Activated effector memory CD4-positive, alpha-beta T cell treated with Interleukin-2 at 50 U/mL for 16 hours (primary cell): ENCODE measurements at places on chromosomes 3 and 15.

GRCh38 chr3:195227871-195228270, 43.1 kb downstream of the XXYLT1 start:
- DNase-seq, result no peak

DNA sequence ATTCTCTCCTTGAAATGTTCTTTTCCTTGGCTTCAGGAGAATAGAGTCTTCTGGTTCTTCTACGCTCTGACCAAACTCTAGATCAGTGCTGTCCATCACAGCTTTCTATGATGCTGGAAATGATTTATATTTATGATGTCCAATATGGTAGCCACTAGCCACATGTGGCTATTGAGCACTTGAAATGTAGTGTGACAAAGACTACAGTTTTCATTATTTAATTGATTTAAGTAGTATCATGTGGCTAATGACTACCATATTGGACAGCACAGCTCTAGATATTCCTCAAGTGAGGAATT, 2.9 kb downstream of the LNP1 start:
- DNase-seq, result no peak

- no peak for DNase-seq
These were observed 149.9 kb upstream of the RASGRP1 start for GRCh38 chr15:38714309-38715072.

GRCh38 chr15:90946538-90946937, 8.1 kb upstream of the RCCD1 start:
- DNase-seq, result no peak

DNA sequence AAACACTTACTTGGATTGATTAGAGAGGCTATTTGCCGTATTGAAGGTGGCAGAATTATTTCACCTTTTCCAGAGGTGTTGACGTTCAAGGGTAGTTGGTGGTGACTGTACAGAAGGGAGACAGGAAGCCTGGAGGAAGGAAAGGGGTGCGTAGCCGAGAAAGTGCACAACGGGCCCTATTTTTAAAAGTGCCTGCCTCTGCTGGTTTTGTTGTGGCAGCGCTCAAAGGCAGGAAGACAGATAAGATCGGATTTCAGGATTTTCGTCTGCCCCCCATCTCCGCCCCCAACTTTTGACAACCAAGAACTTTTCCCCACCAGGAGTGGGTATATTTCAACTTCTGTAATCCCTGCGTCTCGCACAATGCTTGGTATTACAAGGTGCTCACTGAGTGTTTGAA, 38.5 kb downstream of the SMAD3 start:
- DNase-seq, result no peak

DNA sequence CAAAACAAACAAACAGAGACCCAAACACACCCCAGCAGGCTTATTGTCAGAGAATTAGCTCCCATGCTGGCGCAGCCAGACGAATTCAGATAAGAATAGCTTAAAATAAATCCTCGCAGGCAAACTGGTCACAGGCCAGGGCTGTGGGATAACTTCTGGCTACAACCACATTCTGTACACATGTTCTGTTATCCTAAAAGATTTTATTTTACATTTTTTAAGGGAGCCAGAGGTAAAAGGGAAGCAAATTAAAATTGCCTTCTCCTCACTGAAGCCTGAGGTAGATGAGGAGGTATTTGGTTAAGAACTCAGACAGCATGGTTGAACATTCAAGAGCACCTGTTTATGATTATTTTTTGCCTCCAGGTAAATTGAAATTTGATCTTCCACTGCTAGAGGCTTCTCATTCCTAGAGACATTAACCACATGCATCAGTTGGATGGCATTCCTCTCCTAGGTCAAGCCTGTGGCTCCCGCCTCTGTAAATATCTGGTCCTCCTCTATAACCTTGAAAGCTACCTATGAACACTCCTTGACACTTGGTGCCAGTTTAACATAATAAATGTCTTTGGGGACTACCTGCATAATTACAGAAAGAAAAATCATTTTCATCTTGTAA, 190.3 kb downstream of the SATB1 start:
- no peak for DNase-seq
